Activated gamma-delta T cell treated with anti-CD3 and anti-CD28 coated beads, Interleukin-2, amount 50 U/mL, for 16 hours (primary cell): ENCODE measurements at places on chromosomes 2 and 18.

DNA sequence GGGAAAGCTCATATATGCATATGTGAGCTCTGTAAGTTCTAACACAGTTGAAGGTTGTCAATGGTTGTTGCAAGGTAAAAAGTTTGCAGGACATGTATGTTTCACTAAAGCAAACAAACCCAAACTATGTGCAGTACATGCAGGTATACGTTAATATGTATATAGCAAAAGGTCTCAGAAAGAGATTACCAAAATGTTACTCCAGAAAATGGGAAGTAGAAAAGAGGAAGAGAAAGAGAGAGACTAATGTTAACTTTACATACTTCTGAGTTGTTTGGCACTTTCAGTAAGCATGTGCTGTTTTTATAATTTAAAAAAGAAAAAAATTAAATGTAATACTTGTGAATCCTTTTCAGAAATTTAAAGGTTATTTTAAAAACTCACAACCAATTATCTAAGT is 32.8 kb upstream of the PEX13 start:
- DNase-seq = no peak

DNA sequence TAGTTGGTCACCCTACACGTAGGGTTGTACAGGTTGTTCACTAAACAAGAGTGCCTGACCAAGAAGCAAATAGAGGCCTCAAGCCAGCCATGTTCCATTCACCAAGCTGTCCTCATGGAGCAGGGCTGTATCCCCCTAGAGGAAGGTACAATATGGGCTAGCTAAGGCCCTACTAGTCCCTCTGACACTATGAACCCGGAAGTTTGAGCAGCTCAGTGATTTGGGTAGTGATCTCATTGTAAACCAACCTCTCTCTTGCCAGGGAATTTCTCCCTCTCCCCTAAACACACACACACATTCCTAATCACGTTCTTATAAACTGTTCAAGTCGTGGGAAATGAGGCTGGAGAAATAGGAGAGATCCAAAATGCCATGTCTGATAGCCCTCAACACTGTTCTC is 6.7 kb upstream of the CYS1 start:
- no peak for DNase-seq

GRCh38 chr2:90207454-90208058 is 1516.1 kb downstream of the RPIA start:
- no peak for DNase-seq

DNA sequence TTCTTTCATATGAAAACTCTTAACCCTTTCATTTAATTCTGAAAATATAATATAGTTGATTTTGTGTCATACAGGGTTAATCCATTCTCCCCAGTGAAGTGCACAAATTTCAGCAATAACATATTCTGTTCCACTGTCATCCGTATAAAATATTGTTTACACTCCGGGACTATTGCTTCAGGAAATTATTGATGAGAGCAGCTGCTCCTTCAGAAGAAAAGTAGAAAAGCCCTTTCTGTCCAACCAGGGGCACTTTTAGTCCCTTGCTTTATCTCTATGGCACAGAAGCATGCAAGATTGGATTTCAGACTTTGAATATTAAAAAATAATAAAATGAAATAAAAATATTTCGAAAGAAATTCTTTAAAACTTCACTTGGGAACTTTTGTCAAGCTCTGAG is 535.7 kb upstream of the SLC39A10 start:
- DNase-seq = no peak

- DNase-seq = no peak
Observed at GRCh38 chr18:24741965-24742724, 281.7 kb downstream of the HRH4 start.

GRCh38 chr2:180891360-180891759 is 89.0 kb upstream of the UBE2E3 start:
- DNase-seq = no peak

DNA sequence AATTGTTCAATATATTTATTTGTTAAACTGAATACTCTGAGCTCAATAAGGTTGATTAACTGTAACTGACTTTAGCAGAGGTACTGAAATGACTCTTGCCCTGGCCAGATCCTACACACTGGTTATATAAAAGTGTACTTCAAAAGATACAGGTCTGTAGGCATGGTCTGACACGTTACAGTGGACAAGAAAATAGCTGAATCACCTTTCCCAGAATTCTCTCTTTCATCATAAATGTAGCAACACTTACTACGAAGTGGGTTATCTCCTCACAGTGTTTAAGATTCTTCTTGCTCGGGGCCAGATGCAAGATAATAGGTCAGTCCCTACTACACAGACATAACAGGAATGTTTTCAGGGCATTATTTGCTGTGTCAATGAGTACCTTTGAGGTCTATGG is 107.0 kb upstream of the ZC3H15 start:
- DNase-seq = no peak

DNA sequence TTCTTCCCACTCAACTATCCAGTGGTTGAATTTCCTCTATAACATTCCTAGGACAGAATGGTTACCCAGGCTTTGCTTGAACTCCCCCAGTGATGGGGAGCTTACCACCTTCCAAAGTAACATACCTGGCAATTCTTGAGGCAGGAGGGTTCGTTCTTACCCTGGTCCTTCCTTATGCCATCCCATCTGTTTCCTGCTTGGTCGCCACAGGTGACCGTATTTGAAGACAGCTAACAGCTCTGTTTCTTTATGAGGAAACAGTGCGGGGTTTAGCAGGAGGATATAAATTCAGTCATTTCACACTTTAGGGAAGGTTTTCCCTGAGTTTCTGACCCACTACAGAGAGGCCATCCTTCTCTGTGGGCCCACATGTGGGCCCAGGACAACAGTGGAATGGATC is 42.6 kb downstream of the FOSL2 start:
- no peak for DNase-seq

DNA sequence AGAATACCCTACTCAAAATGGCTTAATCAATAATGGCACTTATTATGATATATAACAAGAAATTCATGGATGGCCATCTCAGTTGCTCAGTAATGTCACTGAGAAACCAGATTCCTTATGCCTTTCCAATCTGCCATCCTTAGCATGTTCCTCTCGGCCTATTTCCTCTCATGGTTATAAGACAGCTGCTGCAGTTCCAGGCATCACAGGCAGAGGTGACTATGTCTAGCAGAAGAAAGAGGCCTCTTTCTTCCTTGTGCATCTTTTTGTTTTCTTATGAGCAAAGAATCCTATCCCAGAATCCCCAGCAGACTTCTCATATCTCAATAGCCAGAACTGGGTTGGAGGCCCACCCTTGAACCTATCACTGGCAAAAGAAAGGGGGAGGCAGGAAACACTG is 310.6 kb upstream of the SPRED2 start:
- no peak for DNase-seq

DNA sequence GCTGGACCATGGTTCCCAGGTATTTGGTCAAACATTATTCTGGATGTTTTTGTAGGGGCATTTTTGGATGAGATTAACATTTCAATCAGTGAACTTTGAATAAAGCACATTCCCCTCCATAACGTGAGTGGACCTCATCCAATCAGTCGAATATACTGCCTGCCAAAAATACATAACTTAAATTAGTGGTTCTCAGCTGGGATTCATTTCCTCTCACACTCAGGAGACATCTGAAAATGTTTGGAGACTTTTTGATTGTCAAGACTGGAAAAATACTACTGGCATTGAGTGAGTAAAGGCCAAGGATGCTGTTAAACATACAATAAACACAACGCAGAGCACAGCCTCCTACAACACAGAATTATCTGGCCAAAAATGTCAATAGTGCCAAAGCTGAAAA is 198.2 kb downstream of the MYO1B start:
- no peak for DNase-seq

DNA sequence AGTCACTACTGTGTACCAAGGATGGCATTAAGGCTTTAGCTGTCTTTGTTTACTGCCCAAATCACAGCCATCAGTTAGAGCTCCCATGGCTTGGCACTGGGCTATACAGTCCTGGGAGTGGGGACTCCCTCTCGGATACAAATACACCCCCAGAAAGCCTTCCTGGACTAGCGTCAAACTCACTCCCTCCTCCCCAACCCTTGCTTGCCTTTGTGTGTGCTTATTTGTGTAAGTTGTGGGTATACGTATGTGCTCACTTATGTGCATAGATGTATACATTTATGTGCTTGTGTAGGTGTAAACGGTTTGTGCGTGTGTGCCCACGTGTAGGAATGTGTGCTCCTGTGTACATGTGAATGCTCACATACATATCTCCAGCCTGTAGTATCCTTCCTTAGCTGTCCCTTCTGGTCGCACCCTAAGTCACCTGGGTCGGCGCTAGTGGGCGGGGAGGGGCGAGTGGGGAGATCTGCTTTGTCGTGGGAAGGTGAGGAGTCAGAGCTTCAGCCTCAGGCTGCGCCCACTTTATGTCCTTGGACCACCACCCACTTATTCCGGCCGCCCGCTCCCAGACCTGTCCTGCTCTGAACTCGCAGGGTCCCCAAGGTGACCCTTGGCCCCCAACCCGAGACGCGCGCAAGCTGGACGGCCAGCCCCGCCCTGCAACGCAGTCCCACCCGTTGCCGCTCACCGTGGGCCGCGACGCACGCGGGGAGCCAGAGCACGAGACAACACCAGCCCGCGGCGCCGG is 461 bp downstream of the PRADC1 start:
- DNase-seq = no peak

DNA sequence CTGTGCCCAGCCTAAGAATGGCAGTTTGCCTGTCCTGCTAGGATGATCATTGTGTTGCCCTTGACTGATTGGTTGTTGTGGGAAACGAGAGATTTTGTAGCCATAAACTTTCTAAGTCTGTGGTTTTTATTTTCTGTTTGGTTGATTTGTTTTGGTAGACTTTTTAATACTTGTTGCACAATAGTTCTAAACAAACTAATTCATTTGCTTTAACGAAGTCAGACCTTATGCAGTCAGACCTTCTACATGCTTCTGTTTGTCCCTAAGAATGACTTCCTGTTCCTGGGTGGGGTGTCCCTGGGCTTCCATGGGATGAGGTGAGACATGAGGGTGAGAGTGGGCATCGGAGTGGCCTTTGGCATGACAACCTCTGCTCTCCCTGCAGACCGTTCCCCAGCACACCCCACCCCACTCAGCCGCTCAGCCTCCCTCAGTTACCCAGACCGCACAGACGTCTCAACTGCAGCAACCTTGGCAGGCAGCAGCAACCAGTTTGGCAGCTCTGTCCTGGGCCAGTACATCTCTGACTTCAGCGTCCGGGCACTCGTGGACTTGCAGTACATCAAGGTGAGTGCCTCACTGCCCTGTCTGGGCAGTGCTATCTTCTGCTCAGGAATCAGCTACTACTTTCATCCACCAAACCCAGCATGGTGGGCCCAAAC is 7.8 kb upstream of the CNNM3 start:
- no peak for DNase-seq

- DNase-seq = no peak
Observed at GRCh38 chr2:160993654-160994061, 166.6 kb upstream of the TANK start.

DNA sequence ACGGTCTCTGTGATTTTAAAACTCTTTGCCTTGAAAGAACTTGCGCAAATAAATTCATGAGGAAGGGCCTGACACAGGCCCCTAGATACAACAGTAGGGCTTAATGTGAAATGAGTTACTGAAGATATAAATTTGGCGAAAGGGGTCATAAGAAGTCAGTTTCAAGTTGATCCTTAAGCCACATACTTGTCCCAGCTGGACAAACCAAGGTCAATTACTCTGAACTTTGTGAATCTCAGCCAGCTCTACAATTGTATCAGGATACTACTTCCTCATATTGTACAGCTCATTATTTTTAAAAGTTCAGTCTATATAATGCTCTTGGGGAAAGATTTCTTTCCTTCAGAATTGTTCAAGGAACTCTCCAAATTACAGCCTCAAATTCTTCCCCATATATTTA is 432.8 kb downstream of the METTL4 start:
- DNase-seq = no peak

GRCh38 chr18:303011-303410 is 35.2 kb upstream of the THOC1 start:
- DNase-seq = no peak

DNA sequence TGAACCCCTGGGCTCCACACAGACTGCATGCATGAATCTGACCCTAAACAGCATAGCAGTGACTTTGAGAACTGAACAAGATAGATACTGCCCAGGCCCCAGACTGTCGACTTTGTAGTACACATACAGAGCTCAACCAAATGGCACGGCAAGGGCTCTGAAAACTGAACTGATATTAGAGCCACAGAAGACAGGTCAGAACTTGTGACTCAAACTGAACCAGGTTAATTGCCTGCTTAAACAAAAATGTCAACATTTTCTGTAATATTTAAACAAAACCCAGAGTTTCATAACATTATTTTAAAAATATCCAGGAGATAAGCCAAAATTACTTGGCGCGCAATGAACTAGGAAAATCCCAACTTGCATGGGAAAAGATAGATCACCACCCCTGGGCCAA is 260.3 kb downstream of the TPGS2 start:
- DNase-seq = no peak

- no peak for DNase-seq
Observed at GRCh38 chr2:162127422-162127821, 24.6 kb downstream of the GCG start.

GRCh38 chr2:241632478-241633325 is 4.3 kb downstream of the THAP4 start:
- DNase-seq = no peak

DNA sequence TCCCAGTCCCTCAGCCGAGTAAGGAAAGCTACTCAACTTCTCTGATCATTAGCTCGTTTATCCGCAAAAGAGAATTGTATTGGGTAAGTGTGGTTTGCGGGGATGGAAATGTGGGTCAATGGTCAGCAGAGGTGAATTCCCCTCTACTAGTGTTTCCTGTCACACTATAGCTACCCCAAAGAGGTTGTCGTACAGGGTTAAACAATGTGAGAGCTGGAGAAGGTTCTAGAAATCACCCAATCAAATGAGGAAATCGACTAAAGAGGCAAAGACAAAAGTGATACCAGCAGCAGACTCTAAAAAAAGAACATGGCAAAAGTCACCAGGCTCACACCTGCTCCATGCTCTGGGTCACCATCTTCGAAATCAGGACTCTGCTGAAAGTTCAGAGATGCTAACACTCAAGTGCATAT is 144.7 kb upstream of the ITGA4 start:
- DNase-seq = no peak

- no peak for DNase-seq
Observed at GRCh38 chr18:40607542-40608148, 1347.4 kb upstream of the PIK3C3 start.

DNA sequence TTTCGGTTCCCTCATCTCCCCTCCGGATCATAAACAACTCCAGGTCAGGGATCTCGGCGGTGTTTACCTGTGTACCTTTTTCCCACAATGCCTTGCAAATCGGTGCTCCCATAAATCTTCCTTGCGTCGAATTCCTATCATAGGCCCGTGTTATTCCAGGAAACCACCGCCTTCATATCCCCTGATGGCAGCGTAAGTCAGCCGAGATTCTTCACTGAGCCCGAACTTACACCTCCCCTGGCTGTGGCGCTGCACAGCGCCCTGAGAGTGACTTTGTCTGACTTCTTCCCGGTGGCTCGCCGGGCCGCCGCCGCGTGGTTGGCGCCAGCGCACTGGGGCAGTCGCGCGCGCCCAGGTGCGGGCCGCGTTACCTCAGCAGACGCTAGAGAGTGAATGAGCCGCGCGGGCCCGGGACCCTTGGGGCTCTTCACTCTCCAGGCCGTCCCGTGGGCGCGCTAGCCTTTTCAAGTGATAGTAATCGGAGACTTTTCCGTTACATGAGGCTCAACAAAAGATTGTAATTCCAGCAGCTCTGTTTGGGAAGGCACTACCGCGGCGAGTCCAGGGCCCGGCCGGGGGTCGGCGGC is 101.6 kb downstream of the SPTBN1 start:
- DNase-seq = peak; percentile 57
